ENCODE measurements at places on chromosomes 3 and 15.
A peak's percentile ranks its signal among the peaks of the same experiment; 100 is the strongest.

DNA sequence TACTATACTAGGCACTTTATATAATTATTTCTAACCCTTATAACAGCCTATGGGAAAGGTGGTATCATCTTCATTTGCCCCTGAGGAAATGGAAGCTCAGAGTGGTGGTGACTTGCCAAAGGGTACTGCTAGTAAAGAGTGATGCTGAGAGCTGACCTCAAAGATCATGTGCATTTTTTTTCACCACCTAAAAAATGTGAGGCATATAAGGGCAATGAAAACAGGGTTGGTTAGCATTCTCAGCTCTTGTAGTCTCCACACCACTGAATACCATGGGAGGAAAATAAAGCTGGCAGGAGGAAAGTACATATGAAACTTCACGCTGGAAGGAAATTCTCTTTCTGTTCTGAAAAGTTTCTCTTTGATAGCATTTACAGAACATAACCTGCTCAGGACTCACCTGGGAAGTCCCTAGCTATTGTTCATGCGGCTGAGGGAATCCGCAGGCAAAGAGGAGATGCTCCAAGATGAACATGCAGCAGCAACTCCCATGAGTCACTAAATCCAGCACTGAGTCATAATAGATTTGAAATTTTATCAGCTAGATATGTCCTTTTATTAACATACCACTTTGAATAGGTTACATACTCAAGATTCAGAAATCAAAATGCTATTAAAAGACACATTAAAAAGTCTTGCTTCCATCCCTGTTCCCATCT lies 17.3 kb downstream of the FAIM start:
- DNase-seq, result no peak

DNA sequence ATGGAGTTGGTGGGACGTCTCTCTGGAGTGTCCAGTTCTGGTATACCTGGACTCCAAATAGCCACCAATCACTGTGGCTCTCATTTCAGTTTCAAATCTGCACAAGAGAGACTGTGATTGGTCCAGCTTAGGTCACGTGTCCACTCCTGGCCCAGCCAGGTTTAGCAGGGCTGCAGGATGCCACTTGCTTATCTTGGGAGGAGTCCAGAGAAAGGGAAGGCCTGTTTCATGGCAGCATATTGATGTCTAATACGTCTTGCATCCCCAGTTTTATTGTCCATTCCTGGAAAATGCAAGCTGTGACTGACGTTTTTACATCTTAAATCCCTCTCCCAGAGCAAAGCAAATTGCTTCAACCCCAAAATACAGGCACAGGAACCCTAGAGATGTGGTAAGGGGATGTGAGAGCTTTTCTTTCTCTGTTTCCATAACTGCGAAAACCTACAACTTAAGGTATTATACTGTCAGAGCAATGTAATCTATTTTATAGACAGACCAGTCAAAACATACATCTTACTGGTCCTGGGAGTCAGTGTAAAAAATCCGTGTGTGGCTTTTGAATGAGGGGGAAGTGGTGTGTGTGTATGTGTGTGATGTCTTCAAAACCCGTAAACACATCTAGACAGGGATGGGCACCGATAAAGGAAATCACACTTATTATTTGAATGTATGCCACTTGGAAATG lies 274.4 kb downstream of the TLE3 start:
- no peak for DNase-seq

DNA sequence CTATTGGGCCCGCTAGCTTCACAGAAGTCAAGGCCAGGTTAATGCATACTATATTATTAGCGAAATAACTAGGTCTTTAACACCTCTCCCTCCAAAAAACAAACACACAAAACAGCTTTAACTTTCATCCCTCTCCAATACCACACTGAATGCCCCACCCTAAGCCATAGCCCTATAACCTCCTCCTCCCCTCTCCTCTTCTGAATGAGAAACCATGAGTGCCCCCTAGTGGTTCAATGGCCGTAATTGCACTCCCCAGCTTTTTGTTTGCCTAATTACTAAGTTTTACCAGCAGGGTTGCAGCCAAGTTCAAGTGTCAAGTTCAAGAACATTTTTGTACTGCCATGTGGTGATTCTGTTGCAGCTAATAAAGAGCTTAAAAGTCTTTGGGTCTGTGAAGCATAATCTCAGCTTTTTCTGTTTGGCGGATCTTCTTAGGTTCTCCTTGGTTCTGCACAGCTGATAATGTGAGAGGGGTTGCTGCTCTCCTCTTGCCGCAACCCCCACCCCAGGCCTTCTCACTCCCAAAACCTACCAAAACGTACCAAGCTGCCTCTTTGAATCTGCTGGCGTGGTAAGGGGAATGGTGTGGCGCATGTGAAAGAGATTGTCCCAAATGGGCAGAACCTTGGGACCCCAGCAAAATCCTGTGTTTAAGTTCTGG lies 57.9 kb downstream of the RPL22L1 start:
- peak; percentile 14 for DNase-seq

DNA sequence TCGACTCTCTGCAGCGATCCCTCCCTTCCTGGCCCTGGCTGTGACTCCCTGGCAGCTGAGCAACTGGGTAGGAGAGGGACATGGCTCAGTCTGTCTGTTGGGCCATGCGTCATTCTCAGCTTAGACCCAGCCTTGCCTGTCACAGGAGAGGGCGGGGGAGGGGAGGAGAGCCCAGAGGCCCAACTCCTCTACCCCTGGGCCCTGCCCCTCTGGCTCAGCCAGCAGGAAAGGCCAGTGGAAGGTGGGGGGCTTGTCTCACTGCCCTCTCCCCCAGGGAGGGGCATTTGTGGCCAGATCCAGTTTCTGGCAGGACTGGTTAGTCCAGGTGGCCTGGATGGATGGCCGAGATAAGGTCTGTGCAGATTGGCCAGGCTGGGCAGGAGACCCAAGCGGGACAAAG lies 31.6 kb downstream of the DNAJB8 start:
- no peak for DNase-seq

DNA sequence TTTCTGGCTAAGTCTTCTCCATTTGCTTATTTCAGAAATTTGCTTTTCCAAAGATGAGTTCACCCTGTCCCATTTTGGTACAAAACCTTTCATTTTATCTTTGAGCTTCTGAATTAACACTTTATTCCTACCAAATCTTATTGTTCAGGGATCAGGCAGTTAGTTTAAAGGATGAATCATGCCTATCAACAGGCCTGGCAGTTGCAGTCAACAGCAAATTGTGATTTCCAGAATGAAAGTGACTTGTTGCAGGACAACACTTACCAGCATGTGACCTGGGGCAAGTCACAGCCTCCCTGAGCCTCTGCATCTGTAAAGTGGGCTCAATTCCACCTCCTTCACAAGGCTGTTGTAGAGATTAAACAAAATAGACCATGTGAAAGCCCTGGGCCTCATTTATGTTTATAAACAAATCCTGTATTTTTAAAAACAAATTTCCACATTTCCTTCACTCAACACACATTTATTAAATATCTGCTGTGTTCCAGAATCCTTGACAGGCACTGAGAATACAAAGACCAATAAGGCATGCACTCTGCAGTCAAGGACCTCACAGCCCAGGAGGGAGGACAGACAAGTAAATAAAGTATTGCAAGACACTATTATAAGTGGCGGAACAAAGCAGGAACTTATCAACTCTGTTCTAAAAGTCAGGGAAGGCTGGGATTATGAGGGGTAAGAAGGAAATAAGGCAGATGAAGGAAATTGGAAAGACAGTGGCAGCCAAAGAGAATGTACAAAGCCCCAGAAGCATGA lies 359.1 kb upstream of the IL12A start:
- no peak for DNase-seq

DNA sequence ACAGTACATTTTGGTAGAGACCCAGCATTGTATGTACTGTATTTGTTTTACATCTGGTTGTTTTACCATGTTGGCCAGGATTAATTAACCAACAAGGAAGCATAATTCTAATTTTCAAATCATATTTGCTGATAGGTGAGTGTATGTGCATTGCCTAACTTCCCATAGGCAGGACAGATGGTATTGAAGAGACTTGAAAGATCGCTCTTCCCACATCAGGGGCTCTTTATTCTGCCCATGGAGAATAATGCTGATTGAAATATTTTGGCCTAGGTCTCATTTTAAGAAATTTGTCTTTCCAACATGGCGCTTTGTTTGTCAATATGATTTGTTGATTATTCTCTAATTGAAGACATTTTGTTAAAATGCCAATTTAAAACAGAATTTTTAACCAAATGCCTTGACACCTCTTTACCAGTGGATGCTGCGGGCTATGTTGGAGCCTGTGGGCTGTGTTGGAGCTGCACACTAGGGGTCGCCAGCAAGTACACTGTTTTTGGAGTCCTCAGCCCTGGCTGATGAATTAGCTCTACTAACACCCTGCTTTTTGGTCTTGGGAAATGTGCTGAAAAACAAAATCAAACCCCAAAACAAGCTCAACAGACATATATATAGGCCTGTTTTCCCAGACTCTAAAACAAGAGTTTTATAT lies 5.3 kb downstream of the P2RY12 start:
- no peak for DNase-seq
